WTC11 (cell line): ENCODE measurements at places on chromosomes 4 and X.
A peak's percentile ranks its signal among the peaks of the same experiment; 100 is the strongest.

GRCh38 chr4:154158361-154159155 is 333.0 kb downstream of the DCHS2 start:
- DNase-seq: no peak

DNA sequence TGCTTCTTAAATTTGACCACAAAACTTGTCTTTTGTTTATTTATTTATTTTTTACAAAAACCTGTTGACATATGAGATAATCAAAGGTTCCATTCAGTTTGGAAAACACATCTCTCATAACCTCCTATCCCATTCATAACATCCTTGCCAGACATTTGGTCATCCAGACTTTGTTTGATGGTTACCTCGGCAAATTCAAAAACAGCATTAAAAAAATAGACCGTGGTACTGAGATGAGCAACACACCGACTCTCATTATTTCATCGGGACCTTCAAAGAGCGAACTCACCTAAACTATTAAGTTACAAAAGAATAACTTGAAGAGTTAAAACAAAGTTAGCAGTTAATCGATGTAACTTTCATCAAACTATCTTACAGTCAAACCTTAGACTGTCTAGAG is 85.8 kb upstream of the RPS6KA3 start:
- no peak for DNase-seq

- no peak for DNase-seq
Observed at GRCh38 chr4:153850533-153851280, 61.8 kb upstream of the SFRP2 start.

DNA sequence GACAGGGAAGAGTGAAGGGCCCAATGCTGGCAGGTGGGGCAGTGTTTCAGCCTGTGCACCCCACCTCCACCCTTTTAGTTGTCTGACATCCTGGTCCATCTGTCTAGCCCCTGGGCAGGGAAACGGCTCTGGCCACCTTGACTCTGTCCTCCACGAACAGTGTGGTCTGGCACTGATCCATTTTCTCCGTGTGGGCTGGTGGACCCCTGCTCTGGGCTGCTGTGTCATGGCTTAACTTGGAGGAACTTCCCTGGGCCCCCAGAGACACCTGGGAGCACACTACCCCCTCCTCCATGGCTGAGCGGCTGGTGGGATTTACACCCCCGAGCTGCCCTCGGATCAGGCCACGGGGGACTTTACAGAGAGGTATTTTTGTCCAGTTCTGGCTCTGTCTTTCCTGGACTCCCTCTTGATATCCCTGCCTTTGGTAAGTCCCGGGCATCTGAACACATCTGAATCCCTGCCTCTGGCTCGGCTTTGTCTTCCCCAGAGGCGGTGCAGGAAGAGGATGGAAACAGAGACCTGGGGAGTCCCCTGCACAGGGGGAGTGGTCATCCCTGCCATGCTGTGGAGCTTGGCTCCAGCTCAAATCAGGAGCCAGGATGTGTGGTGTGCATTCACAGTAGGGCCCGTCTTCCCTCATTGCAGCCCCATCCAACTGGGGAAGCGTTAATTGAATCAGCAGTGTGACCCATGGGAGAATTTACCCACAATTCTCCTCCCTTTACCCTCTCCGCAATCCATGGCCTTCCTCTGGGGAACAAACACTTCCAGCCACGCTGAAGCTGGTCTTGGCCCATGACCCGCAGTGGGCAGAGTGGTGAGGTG is 6.3 kb upstream of the NKX1-1 start:
- DNase-seq: no peak

DNA sequence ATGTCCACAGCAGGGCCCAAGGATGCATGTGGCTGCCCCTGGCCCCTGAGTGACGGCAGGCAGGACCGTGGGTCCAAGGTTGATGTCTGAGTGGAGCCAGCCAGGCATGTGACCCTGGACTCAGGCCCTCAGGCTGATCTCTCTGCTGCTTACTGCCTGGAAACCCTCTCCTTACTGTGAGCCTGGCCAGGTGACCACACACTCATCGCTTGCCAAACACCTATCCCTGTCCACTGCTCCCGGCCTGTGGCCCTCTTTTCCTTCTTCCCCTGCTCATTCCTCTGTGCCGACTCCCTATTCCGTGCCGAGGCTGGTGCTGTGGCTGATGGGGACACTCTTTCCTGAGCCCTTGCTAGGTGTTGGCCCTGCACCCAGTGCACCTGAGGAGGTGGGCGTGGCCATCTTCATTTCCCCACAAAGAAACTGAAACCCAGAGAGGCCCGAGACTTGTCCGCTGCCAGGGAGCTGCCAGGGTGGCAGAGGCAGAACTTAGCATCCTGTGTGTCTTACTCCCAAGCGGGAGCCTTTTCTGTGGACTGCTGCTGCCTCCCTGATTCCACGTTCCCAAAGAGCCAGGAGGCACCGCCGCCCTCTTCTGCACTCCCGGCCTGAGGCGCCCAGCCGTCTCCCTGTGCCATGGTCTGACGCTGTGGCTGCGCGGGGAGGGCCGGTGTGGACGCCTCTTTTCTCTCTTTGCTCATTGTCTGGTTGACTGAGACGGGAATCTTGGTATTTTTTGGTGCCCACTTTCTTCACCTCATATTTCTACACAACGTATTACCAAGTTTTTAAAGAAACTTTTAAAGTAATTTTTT is 11.2 kb upstream of the RNF4 start:
- no peak for DNase-seq

DNA sequence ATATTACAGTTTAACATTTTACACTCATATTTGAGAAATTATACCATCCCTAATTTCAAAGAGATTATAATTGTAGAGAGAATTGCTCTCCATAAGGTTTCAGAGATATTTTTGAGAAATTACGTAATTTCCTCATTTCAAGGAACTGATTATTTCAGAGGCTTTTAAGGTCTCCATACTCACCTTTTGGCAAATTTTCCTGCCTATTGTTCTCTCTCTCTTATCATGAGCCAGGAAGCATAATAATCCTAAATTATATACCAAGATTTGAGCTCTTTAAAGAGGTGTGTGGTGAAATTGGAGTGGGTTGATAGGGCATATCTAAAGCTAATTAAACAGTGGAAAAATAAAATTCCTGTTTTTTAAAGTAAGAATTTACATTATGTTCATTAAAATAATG is 248.9 kb upstream of the FTHL17 start:
- DNase-seq: no peak

- DNase-seq: no peak
Observed at GRCh38 chr4:57254754-57255153, 144.6 kb upstream of the IGFBP7 start.

- DNase-seq: no peak
Observed at GRCh38 chr4:53518807-53519206, 72.5 kb downstream of the LNX1 start.

- peak; percentile 99 for DNase-seq
Observed at GRCh38 chr4:602559-602942, 22.8 kb upstream of the PDE6B start.

DNA sequence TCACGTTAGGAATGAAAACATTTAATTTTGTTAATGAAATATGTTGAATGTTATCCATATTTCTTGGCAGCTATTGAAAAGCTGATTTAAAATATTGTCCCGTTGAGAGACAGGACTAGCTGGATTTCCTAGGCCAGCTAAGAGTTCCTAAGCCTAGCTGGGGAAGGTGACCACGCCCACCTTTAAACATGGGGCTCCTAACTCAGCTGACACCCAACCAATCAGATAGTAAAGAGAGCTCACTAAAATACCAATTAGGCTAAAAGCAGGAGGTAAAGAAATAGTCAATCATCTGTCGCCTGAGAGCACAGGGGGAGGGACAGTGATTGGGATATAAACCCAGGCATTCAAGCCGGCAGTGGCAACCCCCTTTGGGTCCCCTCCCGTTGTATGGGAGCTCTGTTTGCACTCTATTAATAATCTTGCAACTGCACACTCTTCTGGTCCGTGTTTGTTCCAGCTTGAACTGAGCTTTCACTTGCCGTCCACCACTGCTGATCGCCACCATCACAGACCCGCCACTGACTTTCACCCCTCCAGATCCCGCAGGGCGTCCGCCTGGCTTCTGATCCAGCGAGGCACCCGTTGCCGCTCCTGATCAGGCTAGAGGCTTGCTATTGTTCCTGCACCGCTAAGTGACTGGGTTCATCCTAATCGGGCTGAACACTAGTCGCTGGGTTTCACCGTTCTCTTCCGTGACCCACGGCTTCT is 308.9 kb downstream of the GLUD2 start:
- no peak for DNase-seq

DNA sequence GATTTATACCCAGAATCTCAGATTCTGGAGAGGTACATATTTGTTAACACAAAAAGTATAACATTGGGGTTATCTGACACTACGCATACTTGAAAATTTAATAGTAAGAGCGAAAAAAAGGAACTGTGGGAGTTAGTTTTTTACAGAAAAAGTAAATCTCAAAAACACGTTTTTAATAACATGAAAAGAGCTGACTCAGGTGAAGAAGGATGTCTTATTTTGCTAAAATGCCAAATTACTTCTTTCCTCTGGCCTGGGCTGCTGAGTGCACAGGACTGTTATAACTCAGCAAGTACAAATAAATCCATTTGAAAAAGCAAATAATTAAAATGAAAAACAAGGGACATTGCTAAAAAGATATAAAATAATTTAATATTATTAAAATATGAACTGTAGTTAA is 1322.9 kb downstream of the ARAP2 start:
- no peak for DNase-seq

- no peak for DNase-seq
Observed at GRCh38 chrX:21398426-21398825, 24.2 kb downstream of the CNKSR2 start.

DNA sequence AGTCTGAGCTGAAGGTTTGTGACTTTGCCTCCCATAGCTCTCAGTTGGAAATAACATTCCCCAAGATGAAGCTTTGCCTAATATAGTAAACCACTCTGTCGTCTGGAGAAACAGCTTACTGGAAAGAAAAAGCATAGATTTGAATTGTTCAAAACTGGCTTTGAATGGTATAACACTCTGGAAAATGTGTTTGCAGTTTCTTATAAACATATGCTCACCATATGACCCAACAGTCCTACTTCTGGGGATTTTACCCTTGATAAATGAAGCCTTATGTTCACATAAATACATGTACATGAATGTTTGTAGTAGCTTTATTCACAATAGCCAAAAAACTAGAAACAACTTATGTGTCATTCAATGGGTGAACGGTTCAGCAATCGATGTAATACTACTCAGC is 10.2 kb downstream of the VEGFD start:
- DNase-seq: no peak

GRCh38 chr4:143089291-143089690 is 95.4 kb upstream of the USP38 start:
- peak; percentile 25 for DNase-seq

- no peak for DNase-seq
Observed at GRCh38 chr4:8674311-8674885, 81.8 kb downstream of the CPZ start.

GRCh38 chr4:25908491-25908901 is 5.5 kb upstream of the SMIM20 start:
- no peak for DNase-seq

GRCh38 chr4:80249144-80249543 is 17.3 kb upstream of the FGF5 start:
- DNase-seq: no peak

DNA sequence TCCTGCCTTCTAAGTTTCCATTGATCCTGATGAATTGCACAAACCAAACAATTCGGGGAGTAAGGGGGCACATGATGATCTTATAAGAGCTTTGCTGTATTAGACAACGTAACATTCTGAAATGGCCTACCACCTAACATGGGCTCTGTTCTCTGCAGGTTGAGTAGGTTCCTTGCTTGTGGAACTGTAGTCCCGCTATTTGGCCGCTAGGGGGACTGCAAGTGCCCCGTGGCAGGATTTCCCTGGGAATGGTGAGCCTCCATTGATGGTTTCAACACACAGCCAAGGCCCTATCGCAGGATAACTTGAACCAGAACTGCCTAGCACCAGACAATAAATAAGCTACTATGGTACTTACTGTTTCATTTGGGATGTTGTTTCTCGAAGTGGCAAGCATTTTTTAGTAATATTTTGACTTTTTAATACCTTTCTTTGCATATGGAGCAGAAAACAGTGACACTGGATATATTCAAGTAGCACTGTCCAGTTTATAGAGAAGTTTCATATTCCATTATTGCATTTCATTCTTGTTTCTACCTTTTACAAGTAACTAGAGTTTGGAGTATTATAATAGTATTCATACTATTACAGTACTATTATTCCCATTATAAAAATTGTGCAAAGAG is 11.9 kb downstream of the AR start:
- DNase-seq: peak; percentile 41

GRCh38 chr4:81214144-81214880 is 710 bp downstream of the PRKG2 start:
- DNase-seq: peak; percentile 56

DNA sequence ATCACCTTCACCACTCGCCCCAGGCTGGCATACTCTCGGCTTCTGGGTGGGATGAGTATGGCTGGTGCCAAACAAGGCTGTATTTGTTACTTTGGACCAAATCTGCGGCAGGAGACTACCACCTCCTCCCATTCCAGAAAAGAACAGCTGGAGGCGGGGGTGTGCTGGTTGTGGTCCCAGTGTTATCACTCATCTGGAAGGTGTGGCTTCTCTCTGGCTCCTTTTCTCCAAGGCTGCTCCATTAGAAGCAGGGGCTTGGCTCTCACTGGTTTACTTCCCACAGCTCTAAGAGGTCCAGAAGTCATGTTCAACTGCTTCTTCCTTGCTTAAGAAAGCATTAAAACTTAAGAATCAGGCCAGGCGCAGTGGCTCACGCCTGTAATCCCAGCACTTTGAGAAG is 2.6 kb upstream of the TRIML2 start:
- no peak for DNase-seq

DNA sequence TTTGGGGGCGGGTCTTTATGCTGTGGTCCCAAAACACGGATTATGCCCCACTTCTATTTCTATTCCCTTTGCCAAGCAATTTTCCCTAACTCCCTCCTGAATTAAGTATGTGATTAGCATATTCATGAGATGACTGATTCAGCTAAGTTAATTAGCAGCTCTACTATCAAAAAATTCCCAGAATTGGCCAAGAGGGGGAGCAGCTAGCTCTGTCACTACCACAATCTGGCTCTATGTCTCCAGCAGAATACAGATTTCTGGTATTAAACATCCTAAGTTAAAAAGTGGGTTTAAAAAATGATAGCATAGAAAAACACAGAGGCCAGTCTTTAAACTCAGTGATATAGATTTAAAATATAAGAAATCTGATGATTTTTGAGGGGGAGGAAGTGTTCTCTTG is 80.3 kb downstream of the GPC4 start:
- DNase-seq: no peak

DNA sequence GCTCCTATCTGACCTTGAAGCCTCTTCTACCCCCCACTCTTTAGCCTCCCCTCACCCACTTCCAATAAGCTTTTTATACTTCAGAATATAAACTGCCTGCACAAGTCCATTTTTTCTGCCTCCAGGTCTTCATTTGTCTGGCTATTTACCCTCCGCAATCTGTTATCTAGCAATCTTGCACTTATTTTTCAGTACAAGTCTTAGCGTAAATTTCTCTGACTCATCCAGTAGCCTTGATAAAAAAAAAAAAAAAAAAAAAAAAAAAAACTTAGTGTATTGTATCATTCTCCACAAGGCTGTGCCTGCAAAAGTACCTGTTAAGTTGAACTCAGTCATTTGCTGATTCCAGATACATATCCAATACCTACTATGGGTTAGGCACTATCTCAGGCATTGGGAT is 219.5 kb upstream of the DKK2 start:
- DNase-seq: no peak

GRCh38 chr4:149574971-149575370 is 240.7 kb downstream of the IQCM start:
- DNase-seq: no peak

- no peak for DNase-seq
Observed at GRCh38 chrX:78946178-78946931, 1.2 kb downstream of the P2RY10 start.
